BE2C (cell line): ENCODE measurements at places on chromosomes 7 and 10.

- no peak for DNase-seq
These were observed 517.8 kb upstream of the CELF2 start for GRCh38 chr10:10499839-10500238.

GRCh38 chr7:158649279-158649678 is 55.3 kb downstream of the NCAPG2 start:
- DNase-seq, result no peak

GRCh38 chr10:33229252-33229948 is 105.1 kb downstream of the NRP1 start:
- DNase-seq, result no peak

DNA sequence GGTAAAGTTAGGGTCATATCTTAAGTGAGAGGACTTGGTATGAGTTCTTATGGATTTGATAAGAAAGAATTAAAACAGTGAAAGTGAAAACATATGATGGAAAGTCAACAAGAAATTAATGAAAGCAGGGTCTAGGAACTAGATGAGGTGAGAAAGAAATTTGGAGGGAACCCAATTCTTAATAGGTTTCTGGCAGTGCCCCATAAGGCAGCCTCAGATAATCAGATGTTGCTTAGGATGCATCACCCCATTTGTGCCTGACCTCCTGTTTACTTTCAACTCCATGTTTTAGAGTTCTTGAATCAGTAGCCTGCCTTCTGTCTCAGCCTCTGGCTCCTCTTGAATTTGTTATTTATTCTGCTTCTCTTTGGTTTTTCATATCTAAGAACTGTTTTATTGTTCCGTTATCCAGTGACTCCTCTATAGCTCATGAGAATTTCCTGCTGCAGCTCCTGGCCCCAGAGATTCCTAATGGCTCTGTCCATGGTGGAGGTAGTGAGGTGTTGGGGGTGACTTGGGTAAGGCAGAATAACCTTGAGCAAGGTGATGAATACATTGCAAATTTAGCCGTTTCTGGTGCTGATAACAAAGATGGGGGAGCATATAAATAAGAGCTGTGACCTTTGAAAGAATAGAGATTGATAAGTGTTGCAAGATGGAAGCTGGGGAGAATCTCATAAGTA is 17.6 kb downstream of the ITGB8 start:
- DNase-seq, result no peak

GRCh38 chr7:123633553-123633952 is 22.1 kb upstream of the LMOD2 start:
- DNase-seq, result no peak

DNA sequence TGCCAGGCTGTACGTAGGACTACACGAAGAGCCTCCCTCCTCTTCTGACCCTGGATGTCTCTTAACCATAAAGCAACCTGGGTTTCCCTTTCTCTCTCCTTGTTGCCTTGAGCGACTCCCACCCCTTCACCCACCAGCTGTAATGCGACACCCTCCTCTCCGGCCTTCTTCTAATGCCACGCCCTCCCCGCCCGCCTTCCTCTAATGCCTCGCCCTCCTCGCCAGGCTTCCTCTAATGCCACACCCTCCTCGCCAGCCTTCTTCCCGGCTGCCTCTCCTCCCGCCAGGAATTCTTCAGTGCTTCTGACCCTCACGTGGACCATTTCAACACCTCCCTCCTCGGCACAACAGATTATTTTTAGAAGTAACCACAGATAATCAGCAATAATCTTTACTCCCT is 348.5 kb upstream of the SHH start:
- no peak for DNase-seq

DNA sequence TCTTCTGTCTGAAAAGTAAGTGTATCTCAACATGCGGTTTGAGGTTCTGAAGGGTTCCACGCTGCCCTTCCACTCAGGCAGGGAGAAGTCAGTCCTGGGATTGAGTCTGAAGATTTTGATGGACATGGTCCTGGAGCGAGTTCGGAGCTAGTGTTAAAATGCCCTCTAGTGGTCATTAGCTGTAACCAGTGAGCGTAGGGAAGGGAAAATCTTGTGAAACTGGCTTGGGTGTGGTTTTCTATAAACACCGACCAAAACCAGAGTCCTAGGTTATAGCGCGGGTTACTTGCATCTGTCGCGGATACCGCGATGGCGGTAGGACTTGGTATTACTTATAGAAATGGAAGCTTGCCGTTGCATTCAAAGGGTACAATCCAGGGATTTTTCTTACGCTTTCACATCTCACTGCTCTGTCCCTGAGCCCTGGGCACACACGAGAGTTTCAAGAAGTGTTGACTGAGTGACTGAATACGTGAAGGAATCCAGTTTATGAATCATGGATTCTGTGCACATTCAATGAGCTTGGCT is 348.2 kb upstream of the C7orf33 start:
- peak; percentile 27 for DNase-seq

- peak; percentile 82 for DNase-seq
These were observed 47.7 kb downstream of the ZCCHC24 start for GRCh38 chr10:79397575-79398303.

- no peak for DNase-seq
These were observed 142.3 kb downstream of the VPS50 start for GRCh38 chr7:93374345-93374940.

GRCh38 chr7:17097668-17098297 is 200.7 kb upstream of the AHR start:
- DNase-seq, result no peak

- DNase-seq, result no peak
These were observed 106.9 kb upstream of the ELMO1 start for GRCh38 chr7:37555528-37555927.

GRCh38 chr7:138075350-138075749 is 909 bp upstream of the AKR1D1 start:
- no peak for DNase-seq

DNA sequence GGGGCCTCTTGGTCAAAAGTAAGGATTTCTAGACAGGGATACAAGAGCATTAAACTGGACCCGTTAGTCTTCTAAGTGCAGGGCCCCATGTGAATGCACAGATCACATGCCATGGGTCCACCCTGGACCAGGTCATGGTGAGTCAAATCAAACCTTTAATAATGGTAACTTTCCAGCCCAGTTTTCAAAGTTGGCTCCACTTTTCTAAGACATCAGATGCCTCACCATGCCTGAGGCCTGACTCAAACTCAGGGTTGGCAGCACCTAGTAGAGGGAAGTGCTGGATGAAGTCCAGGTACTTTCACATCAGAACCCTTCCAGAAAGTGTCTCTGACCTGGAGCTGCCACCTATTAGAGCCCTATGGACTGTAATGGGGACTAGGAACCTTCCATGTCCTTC is 9.7 kb upstream of the SMIM30 start:
- DNase-seq, result no peak

DNA sequence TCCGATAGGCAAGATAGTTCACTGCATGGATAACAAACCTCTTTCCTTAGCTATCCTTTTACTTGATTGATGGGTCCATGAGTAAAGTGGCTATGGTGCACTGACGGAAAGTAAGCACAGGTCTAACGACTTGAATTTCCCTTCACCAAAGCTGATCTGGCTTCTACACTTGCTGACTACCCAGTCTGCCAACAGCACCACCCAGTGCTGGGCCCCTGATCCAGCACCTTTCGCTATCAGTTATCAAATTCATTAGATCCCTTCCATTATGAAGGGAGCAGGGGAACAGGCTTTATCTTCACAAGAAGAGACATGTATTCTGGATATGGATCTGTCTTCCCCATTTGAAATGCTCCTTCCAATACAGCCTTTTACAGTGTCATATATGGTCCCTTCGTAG is 855.9 kb downstream of the GRID1 start:
- no peak for DNase-seq

DNA sequence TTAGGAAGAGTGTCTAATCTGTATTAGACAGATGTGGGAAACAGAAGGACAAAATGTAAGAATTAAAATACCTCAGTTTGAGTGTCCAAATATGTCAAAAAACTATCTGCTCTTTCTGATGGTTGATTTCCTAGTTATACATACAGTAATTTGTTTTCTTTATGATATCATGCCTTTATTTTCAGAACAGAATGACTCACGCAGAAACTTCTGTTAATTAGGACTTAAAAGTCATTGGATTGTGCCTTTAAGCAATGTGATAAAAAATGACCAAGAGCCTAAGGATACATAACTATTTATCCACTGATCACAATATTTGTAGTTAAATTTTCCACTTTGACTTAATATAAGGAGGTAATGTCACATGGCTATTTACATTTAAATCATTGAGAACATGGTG is 206.7 kb upstream of the PTPRZ1 start:
- DNase-seq, result no peak

- DNase-seq, result no peak
These were observed 96.8 kb downstream of the CYTH3 start for GRCh38 chr7:6175645-6176044.

- no peak for DNase-seq
These were observed 12.8 kb upstream of the HERC4 start for GRCh38 chr10:68087685-68088401.

GRCh38 chr7:87596696-87597095 is 4.0 kb downstream of the ABCB1 start:
- DNase-seq, result no peak
